ENCODE measurements at places on chromosomes 1 and 21.

GRCh38 chr21:41557884-41558283 lies 49.9 kb upstream of the TMPRSS2 start:
- no peak for DNase-seq

DNA sequence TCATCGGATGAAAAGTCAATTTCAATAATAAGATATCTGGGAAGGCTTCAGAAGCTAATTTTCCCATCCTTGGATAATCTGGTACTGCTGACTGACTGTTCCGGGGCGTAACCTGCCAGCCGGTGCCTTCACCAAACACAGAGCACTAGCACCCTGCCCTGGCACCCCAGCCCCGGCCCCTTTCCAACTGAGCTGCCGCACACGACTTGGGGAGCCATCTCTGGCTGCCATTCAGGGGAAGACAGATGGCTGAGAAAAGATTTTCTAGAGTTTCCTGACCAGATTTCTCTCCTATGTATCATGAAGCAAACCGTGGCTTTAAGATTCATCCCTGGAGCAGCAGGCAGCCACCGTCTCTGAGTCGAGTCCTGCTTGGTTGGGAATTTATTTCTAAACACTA lies 96.0 kb upstream of the SYT6 start:
- DNase-seq, result no peak

DNA sequence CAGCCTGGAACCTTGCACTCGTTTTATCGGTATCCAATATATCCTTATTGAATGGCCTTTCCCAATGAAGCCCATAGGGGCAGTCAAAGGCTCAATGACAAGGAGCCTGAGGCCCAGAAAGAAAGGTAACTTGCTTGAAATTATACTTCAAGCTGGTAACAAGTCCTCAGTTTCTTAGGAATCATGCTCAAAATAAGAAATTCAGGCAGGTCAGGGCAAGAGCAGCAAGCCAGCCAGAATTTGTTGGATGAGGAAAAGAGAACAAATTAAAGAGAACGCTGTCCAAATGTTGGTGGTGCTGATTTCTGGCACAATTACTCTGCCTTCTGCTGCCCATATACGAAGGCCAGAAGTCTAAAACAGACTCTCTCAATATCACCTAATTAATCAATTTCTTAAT lies 77.6 kb downstream of the DDX20 start:
- DNase-seq, result no peak

- no peak for DNase-seq
Observed at GRCh38 chr1:174248041-174248440, 88.7 kb downstream of the RABGAP1L start.

GRCh38 chr1:14511166-14511680 lies 87.3 kb upstream of the KAZN start:
- DNase-seq, result no peak

DNA sequence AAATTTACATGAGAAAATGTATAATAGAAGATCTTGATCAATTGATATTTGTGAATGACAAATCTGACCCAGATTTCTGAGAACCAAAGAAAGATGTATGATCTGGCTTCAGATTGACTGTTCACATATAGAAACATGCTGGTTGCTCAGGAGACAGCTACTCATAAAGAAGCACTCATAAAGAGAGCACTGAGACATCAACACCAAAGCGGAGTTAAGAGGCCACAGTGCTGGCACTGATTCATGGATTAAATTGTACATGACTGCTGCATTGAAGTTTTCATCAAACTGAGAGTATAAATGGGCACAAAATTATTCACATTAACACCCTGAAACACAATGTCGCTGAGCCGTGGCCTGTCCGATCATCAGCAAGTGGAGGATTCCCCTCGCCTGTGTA lies 46.2 kb downstream of the SH3GLB1 start:
- DNase-seq, result no peak

GRCh38 chr21:26961698-26962097 lies 5.2 kb downstream of the ADAMTS5 start:
- no peak for DNase-seq

- DNase-seq, result no peak
Observed at GRCh38 chr1:99352821-99353220, 88.5 kb downstream of the PLPPR4 start.

GRCh38 chr1:229778794-229779193 lies 152.7 kb downstream of the URB2 start:
- DNase-seq, result no peak

DNA sequence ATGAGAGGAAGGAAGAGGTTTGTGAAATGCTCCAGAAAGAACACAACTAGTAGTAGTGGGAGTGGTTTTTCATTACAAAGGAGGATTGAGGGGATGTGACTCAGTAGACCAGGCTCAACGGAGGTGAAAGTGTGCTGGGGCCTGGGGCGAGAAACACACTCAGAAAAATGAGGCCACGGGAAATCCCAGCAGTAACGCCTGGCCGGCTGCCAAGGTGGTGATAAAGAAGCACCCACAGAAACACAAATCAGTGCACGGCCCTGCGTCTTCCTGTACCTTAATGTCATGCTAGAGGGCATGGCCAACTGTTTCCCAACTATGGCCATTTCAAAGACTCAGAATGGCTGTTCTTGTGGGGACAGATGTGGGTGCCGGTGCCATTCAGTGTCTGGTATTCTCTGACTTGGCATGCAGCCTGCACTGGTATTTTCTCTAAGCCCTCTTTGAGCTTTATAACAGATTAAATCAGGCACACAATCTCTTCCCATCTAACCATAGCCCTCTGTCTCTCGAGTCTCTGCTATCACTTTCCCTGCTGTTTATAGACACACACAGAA lies 38.2 kb downstream of the URB2 start:
- no peak for DNase-seq

All from KG1 (cell line).